Activated naive CD4-positive, alpha-beta T cell treated with anti-CD3 and anti-CD28 coated beads, Interleukin-2, amount 50 U/mL, for 72 hours (primary cell): ENCODE measurements at places on chromosomes 6 and 20. TPM values are rescaled to one million over a fixed set of nuclear protein-coding genes. Genes with fewer than 3 reads are reported as not detected.

GRCh38 chr6:128511506-128511905, 8.9 kb downstream of the PTPRK start:
- DNase-seq: no peak

GRCh38 chr6:161198783-161199460, 74.9 kb downstream of the AGPAT4 start:
- DNase-seq: no peak

- DNase-seq: no peak
Observed at GRCh38 chr6:44030812-44031454, 96.3 kb downstream of the MRPL14 start.

DNA sequence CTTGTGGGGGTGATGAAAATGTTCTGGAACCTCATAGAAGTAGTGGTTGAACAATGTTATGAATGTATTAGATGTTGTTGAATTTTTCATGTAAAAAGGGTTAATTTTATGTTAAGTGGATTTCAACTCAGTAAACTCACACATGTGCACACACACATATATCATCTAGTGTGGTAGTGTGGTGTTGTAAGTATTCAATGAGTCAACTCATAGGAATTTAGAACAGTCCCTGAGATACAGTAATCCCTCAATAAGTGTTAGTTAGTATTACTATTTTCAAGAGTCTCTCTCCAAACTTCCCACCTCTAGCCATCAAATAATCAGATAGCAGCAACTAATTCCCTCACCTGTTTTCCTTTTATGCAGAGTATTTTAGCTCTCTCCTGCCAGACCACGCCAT, 563.1 kb upstream of the JARID2 start:
- DNase-seq: no peak

DNA sequence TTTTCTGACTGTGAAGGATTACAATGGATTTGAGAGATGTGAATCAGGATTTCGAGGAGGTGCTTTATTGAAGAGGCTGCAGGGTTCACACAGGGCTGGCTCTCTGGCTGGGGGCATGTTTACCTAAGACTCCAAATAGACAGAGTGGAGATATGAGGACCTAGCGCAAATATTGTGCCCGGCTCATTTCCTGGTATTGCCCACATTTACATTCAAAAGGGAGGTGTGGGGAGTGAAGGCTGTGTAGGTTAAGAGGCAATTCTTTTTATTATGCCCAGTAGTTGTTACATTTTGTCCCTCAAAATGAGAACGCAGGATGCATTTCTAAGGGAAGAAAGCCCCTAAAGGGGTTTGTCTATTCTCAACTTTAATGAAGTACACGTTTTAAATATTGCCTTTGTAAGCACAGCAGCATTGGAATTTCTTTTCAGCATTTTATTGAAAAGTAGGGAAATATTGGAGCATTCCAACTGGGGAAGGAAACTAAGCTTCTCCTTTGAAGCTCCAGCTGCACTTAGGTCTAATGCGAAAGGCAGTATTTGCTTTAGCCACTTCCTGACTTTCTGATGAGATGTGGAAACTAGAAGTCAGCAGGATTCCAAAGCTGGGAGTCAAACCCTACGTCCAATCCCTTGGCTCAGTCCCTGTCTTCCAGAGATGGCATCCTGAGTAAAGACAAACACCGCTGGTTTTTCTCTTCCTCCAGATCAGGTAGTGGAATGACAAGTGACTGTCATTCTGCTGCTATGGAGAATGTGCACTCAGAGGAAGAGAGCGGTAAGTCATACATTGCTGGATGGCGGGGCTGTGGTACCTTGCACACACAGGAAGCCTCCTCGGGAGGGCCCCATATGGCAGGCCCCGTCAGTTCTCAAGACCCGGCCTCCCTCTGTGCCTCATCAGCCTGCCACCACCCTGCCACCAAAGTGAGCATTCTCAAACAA, 70.7 kb downstream of the MYB start:
- no peak for DNase-seq

DNA sequence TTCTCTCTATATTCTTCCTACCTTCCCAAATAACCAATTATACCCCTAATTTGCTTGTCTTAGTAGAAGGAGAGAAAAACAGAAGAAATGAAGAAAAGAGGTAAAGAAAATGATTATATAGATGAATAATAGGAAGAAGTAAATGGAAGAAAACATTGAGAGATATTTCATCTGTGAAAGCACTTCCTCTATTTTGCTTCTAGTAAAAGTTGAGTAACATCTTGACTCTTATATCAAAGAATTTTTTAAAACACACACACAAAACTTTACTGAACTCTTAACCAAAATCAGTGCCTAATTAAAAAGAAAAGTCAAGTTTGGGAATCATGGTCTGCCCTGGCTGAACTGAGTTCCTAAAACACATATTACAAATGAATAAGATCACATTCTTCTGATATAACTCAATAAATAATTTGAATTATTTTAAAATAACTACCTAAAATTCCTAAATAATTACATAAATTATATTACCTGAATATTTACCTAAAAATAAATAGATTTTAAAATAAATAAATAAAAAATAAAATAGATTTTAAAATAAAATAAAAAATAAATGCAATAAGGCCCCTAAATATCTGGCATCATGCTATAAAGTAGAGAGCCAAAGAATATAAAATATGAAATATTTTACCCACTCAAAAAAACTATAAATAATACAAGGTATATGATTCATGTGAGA, 8.8 kb downstream of the SLC17A2 start:
- DNase-seq: no peak

DNA sequence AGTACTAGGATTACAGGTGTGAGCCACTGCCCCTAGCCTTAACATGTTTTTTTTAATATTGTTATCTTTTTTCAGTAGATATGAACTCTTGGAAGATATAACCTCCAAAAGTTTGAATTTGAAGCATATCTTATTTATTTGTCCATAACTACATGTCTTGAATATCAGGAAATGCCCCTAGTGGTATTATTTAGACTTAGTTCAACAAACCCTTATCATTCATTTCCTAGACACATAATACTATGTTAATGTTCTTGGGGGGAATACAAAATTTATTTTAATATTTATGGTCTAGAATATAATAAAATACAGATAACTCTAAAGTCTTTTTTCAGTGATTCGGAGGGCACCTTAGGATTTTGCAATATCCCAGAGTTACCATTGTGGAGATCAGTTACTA, 160.7 kb downstream of the HACE1 start:
- DNase-seq: no peak

GRCh38 chr6:20915156-20915555, 380.9 kb downstream of the CDKAL1 start:
- no peak for DNase-seq

- DNase-seq: no peak
Observed at GRCh38 chr6:160301339-160301738, 42.7 kb upstream of the SLC22A2 start.

DNA sequence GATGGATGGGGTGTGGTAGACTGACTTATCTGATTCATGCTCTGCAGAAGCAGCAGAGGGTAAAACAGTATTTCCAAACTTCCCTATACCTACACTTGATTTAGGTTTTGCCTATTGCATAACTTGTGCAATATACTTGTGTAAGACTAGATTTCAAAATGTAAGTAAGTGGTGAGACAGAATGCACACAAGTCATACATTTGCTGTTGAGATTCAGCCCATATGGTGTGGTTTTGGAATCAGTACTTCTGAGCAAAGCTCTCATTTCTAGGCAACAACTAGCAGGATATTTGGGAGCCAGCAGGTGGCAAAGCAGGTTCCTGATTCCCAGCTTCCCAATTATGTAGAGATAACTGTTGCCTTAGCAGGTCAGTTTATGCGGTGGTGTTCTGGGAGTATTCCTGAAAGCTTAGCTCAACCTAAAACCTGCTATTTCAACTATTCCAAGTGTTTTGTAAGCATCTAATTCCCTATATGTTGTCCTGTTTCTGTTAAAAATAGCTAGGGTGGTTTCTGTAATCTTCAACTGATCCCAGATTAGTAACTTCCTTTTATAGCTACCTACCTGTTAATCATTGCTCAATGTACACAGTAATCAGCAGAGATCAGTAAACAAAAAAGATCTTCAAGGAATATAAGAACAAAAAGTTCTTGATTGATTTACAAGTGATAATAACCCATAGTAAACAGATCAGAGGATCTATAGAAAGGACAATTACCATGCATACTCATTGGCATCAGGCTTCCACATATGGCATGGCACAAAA, 8.5 kb upstream of the FABP7 start:
- DNase-seq: no peak

DNA sequence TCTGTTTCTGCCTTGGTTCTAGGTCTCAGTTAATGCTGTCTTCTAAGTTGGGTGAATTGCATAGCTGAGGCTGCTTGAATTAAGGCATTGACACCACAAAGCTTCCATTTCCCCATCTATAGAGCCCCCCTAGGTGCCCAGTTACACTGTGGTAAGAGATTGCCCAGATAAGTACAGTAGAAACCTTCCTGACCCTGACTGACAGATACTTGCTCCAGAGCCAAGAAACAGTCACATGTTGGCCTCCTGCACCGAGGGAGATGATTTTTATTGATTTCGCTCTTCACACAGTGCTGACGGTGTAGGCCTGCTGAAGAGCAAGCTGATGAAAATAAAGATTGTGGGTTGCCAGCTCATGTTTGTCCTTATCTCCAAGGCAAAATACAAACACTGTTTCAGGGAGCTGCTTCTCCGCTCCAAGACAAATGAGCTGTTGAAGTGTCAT, 67.9 kb downstream of the TRMT11 start:
- DNase-seq: no peak

DNA sequence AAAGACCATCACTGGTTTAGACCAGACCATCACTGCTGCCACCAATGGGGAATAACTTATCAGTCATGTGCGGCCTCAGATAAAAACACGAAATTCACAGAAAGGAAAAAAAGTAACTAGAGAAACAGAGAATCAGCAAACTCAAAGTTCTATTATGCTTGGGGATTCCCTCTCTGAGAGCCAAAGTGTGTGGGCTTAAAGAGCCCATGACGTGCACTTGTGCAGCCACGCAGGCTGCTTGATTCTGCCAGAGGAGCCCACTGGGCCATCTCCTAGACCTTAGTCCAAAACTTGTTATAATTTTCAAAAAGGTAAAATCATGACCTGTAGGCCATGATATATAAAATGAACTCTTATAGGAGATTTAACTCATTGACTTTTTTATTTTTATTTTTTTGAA, 15.2 kb downstream of the RAB44 start:
- DNase-seq: no peak

DNA sequence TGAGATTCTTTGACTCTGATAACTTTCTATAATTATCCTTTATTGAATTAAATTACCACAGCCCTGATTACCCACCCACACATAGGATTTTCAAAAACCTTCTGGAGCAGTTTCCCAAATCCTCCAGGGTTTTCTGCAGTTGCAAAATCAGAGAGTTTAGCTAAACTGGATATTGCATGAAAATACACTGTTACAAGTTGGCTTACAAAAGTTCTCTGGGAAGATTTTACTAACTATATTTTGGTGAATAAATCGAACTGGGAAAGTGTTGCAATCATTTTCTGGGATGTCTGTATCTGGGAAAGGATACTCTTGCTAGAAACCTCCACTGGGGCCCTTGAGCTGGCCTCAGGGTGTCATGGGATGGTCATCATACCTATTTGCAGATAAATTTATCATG, 97.6 kb upstream of the STMND1 start:
- DNase-seq: no peak

The GFOD1 gene
- total RNA-seq: 11.8 TPM

The KCNS1 gene
- 0.70 TPM for total RNA-seq

The LAMA4 gene
- not detected for total RNA-seq

The HUS1B gene
- 1.9 TPM for total RNA-seq
